ENCODE measurements at places on chromosomes 3 and 15. TPM values are rescaled to one million over a fixed set of nuclear protein-coding genes. Genes with fewer than 3 reads are reported as not detected.
A peak's percentile ranks its signal among the peaks of the same experiment; 100 is the strongest.

DNA sequence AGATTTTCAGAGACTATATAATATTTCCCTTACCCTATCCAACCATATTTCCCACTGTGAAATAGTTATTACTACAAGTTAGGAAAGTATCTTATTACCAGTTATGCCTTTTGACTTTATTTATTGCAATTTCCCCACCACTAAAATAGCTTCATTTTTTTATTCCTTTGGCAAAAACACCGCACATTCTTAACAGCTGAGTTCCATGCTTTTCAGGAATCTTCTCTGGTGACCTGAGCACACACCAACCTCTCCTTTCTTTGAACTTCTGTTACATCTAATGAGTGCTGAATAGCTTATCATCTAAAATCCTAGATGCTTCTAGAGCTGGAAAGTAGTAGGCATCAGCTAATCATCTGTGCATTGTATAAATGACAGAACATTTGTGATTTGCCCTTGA, 99.1 kb downstream of the UBE2E2 start:
- DNase-seq, result no peak

GRCh38 chr3:181549266-181549665, 162.5 kb upstream of the SOX2 start:
- DNase-seq, result no peak

- peak; percentile 38 for DNase-seq
These were observed 694 bp downstream of the ABTB1 start for GRCh38 chr3:127673191-127674100.

GRCh38 chr3:186003610-186004009, 65.8 kb upstream of the TRA2B start:
- DNase-seq, result no peak

GRCh38 chr3:51716805-51717204, 9.9 kb downstream of the GRM2 start:
- DNase-seq, result no peak

- DNase-seq, result no peak
These were observed 20.6 kb downstream of the FAN1 start for GRCh38 chr15:30924353-30924752.

DNA sequence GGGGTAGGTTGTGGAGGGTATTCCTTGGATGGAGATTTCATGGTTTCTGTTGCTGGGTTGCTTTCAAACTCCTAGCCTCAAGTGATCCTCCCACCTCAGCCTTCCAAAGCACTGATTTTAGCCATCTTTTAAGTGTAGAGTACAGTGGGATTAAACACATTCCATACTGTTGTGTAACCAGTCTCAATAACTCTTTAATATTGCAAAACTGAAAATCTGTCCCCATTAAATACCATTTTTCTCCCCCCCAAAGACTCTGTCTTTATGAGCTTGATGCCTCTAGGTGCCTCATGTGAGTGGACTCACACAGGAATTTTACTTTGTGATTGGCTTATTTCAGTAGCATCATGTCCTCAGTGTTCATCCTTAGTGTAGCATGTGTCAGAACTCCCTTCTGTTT, 74.7 kb upstream of the ATP10A start:
- DNase-seq, result no peak

DNA sequence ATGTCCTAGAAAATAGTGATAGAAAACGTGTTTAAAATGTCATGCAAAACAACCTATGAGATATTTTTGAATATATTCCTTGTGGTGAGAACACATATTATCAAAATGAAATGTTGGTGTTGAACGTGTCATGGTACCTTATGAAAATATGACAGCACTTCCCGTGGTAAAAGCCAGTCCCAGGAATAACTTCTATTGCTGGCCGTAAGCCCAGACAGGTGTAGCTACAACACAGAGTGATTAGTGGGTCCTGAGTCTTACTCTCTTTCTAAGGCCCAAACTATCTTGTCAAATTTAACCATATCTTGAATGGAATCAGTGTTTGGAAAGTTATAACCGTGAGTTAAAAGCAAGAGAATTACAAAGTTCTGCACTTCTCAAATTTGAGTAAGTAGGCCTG, 24.1 kb downstream of the RARB start:
- DNase-seq, result no peak

- peak; percentile 38 for DNase-seq
These were observed 843 bp downstream of the GLCE start for GRCh38 chr15:69161079-69161877.

- no peak for DNase-seq
These were observed 9.0 kb downstream of the RRP9 start for GRCh38 chr3:51932471-51933370.

GRCh38 chr3:36373084-36373483, 7.2 kb upstream of the STAC start:
- no peak for DNase-seq

- DNase-seq, result no peak
These were observed 17.5 kb downstream of the C2CD4B start for GRCh38 chr15:62147551-62147950.

DNA sequence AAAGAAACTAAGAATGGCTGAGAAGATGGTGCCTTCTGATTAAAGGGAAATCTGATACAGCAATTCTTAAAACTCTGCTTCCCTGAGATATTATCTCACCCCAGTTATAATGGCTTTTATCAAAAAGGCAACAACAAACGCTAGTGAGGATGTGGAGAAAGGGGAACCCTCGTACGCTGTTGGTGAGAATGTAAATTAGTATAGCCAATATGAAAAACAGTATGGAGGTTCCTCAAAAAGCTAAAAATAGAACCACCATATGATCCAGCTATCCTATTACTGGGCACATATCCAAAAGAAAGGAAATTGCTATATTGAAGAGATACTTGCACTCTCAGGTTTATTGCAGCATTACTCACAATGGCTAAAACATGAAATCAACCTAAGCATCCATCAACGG, 65.1 kb downstream of the GOLIM4 start:
- no peak for DNase-seq

- DNase-seq, result no peak
These were observed 102.3 kb upstream of the PFN2 start for GRCh38 chr3:150073031-150073430.

DNA sequence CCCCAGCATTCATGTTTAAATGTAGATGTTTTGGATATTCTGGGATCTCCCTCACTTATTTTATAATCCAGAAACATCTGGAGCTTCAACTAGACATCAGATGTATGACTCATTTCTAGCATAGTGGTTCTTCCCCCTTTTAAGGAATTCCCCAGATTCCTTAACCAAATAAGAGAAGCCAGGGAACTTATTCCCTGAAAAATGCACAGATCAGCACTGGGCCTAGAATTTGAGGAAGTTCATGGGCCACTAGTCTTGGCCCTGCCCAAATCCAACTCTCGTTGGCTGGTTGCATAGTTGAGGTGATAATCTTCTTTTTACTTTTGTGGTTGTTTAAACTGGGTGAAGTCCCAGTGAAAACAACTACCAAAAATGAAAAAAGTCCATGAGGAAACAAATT, 20.4 kb downstream of the RARRES1 start:
- DNase-seq, result no peak

DNA sequence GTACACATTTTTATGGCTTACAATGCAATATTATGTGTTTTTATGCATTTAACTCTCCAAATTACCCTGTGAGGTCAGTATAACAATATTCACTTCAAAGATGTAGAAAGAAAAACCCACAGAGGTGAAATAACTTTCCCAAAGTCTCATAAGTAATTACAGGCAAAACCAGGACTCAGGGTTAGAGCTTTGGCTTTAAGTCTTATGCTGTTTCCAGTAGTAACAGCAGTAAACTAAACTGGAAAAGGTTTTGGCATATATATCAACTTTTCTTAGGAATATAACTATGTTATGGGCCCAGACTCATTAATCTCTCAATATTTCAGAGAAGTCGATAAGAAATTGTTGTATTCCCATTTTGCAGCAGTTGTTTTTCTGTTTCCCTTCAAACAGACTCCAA, 206.3 kb upstream of the KCNMB2 start:
- no peak for DNase-seq

- DNase-seq, result no peak
These were observed 73.7 kb upstream of the ACAN start for GRCh38 chr15:88729581-88729980.

DNA sequence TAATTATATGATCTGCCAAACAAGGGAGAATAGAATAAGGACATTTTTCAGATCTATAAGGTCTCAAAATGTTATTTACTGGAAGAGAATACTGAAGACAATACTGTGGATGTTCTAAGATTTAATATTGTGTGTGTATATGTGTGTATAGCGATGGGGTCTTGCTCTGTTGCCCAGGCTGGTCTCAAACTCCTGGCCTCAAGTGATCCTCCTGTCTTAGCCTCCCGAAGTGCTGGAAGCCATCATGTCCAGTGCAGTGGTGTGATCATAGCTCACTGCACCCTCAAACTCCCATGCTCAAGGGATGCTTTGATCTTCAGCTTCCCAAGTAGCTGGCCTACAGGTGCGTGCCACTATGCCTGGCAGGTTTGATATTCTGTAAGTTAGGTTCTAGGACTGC, 91.3 kb downstream of the NBEAL2 start:
- DNase-seq, result no peak

DNA sequence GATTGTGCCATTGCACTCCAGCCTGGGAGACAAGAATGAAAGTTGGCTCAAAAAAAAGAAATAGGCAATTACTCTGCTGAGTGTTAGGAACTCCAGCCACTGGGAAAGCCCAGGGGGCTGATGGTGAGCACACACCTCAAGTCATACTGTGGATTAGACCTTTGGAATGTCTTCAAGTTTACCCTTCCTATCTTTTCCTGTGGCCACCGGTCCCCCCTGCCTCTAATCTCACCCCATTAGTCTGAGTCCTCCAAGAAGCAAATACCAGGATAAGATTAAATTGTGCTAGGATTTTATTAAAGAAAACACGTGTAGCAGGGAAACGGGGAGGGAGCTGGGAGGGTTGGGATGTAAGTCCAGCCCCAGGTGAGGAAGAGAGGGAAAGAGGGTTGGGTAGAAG, 31.6 kb downstream of the TMEM40 start:
- no peak for DNase-seq

- DNase-seq, result no peak
These were observed 46.6 kb downstream of the DNAAF4 start for GRCh38 chr15:55461447-55461846.

DNA sequence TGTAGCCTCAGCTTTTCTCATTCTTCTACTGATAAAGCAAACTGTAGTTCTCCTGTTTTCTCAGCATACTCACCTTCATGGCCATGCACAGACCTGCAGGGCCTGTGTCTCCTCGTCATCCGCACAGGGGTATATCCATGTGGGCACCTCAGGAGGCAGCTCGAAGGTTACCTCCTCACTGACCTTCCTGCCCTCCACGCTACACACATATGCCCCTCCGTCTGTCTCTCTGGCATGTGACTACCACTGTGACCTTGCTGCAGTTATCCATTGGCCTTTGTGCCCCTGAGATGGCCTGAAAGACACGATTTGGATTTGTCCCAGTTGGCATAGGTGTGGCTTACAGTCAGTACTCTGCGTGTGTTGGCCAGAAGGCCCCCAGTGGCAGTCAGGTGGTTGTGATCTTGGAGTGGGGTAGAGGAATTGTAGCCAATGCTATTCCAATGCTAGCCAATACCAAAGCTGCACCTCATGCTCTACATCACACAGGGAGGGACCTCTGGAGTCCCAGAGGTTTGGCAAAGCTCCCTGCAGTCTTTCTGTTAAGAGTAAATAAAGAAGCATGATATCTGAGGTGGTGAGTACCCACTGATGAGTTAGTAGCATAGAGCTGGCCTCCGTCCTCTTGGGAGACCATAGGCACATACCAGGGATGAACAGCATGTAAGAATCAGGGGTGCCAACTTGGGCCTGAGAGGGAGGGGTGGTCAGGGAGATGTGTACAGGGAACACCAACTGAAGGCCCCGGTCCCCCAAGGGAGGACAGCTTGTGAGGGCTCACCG, 143.4 kb downstream of the EEFSEC start:
- no peak for DNase-seq

DNA sequence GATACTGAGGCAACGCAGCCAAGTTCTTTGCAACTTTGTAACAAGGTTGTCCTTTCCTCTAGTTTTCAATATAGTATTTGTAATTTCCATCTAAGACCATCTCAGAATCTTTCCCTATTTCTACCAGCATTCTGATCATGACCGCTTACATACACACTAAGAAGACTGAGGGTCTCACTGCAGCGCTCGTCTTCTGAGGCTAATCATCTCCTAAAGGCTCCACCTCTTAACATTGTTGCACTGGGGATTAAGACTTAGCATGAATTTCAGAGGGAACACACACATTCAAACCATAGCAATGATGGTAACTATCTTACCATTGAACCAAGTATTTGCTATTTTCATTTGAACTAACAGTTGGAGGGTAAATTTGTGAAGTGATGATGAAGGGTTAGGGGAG, 463.3 kb upstream of the CCDC54 start:
- no peak for DNase-seq

DNA sequence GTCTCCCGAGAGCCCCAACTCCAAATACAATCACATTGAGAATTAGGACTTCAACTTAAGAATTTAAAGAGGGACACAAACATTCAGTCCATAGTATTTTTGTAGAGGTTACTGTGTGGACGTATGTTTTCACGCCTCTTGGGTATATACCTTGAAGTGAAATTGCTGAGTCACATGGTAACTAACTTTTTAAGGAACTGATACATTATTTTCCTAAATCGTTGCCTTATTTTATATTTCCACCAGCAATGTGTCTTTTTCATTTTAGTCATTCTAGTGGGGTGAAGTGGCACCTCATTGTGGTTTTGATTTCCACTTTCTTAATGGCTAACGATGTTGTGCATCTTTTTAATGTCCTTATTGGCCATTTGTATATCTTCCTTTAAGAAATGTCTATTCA, 11.8 kb downstream of the PARP15 start:
- DNase-seq, result no peak

DNA sequence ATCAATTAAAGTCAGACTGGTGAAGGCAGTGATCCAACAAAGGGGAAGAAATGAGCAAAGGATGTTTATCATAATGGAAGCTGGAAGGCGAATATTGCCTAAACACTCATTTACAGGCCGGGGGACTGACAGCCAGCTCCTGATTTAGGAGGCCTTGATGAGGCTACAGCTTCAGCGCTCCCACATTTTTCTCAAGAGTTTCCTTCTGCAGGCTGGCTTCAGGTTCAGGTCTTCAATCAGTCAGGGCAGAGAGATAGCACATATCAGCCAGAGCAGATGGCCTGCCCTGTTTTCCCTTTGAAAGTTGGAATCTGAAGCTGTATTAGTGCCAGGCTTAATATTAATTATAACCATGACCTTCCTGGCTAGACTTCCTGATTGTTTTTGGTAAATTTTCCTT, 218.9 kb downstream of the SV2B start:
- no peak for DNase-seq

- peak; percentile 56 for DNase-seq
These were observed at the start of gene PLSCR4 for GRCh38 chr3:146250449-146251382. PLSCR4 (minus strand) TSS chr3:146251105; CDS start chr3:146222071, 29,034 bp downstream.

- no peak for DNase-seq
These were observed 2.2 kb downstream of the CADM2 start for GRCh38 chr3:84961011-84961410.

- no peak for DNase-seq
These were observed 130.9 kb downstream of the DNAJB8 start for GRCh38 chr3:128335621-128336296.

Gene CAV3
- not detected for total RNA-seq

Gene LRRC31
- total RNA-seq, result not detected

Gene FAM107A
- total RNA-seq, result 0.07 TPM

Gene MFSD1
- total RNA-seq, result 28.6 TPM

Gene CPEB1
- 13.7 TPM for total RNA-seq

Gene MCF2L2
- 3.2 TPM for total RNA-seq

Gene LRRC3B
- not detected for total RNA-seq

Gene CHRM5
- total RNA-seq, result not detected

All from K562 (cell line).